LoVo (cell line): ENCODE measurements at places on chromosomes 5 and 9.

DNA sequence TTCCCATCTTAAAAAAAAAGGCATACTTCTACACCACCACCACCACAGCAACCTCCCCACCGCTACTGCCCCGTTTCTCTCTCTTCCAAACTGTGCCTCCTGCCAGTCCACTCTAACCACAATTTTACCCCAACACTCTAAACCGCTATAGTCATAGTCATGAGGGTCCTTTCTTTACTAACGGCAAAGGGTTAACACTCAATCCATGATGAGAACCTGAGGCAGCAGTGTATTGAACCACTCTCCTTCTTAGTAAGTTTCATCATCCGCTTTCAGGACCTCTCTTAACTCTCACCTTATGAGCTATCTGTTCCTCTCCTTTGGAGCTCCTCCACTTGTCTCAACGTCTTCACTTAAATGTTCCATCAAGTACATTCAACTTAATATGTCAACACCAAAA lies 34.0 kb downstream of the IDNK start:
- no peak for DNase-seq

GRCh38 chr5:113493446-113493845 lies 5.2 kb upstream of the MCC start:
- no peak for DNase-seq

DNA sequence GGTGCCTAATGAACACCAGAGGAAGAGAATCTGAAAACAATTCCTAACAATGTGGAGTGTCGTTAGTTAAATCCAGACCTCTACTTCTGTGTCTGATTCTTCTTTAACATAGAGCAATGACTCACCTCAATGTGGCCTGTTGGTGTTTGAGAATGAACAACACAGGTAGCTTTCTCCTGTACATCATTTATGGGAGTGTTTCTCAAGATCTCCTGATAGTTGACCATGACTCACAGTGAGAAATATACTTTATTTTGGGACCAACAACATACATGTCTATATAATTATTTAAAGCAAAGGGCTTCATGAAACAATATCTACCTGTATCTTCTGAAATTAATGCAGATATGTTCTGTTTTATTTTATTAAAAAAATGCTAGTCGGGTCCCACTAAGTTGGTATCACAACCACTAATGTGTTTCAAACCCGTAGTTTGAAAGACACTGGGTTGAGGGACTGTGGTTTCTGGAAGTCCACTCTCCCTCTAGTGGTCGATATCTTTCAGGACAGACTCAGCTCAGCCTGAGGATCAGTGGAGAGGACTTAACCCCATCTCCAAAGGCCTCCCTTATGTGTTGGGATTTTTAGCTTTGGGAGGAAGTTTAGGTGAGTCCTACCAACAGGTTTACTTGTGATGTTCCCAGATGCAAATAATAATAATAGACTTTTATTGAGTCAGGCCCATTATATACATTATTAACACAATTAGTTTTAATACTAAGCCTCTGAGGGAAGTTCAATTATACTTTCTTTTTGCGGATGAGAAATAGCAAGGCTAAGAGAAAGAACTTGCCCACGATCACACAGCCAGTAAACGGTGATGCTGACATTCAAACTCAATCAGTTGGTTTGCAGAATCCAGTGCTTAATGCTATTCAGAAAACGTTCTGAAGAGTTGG lies 70.0 kb upstream of the KLF9 start:
- peak; percentile 63 for DNase-seq

DNA sequence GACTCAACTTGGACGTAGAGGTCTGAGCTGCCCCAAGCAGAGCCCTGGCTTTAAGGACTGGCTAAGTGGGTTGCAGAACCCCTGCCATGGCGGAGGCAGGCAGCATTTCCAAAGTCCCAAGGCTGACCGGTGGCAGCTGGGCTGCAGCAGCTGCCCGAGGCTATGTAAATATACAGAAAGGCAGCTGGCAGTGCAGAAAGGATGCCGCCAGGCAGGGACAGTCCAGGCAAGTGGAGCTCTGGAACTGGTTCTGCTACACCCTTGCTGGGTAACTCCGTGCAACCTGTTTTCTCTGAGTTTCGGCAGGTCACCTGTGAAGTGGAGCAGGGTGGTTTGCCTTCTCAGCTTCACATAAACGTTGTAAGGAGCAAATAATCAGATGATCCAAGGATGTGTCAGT lies 46.0 kb downstream of the SHB start:
- no peak for DNase-seq

GRCh38 chr9:76630916-76631315 lies 133.3 kb upstream of the PCA3 start:
- DNase-seq = no peak

- no peak for DNase-seq
Observed at GRCh38 chr5:160629003-160629402, 207.3 kb downstream of the PTTG1 start.

GRCh38 chr5:122816756-122817155 lies 28.7 kb upstream of the SNX24 start:
- DNase-seq = no peak

GRCh38 chr5:33212900-33213299 lies 227.9 kb upstream of the TARS1 start:
- no peak for DNase-seq

- no peak for DNase-seq
Observed at GRCh38 chr9:14515571-14516198, 177.5 kb downstream of the ZDHHC21 start.

- DNase-seq = peak; percentile 33
Observed at GRCh38 chr5:91848453-91848852, 465.3 kb upstream of the ARRDC3 start.

GRCh38 chr9:127955294-127956015 lies 17.8 kb upstream of the DPM2 start:
- DNase-seq = peak; percentile 95

- DNase-seq = no peak
Observed at GRCh38 chr5:131786900-131787692, 9.7 kb downstream of the FNIP1 start.

DNA sequence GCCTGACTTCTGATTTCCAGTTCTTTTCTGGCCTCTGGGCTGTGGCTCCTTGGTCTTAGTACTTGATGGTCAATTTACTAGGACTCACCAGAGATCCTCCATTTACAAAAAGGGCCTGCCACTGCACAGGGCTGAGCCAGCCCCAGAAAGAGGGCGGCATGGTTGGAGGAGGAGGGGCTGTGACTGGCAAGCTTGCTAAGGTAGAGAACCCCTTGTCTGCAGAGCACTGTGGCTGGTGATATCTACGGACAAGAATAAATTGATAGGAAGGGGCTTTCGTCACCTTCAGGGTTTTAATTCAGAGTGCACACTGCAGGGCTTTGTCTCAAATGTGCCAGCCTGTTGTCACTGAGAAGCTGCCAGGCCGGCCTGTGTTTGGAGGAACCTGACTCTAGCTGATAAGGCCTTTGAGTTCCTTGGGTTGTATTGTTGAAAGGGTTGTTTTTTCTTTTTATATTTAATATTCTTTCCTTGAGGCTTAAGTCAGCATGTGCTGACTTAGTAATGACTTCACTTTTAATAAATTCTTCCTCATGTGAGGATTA lies 15.1 kb downstream of the SLC22A5 start:
- no peak for DNase-seq

- DNase-seq = peak; percentile 32
Observed at GRCh38 chr9:100324594-100325200, 28.0 kb downstream of the TEX10 start.

DNA sequence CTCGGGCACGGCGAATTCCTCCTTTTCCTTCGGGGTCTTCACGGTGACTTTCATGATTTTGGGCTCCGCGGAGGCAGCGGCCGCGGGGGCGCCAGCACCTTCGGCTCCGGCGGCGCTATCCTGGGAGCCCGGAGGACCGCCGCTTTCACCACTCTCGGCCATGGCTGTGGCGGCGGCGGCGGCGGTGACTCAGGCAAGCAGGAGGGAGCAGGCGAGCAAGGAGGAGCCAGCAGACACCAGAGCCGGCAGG lies 315 bp downstream of the UBQLN1 start:
- no peak for DNase-seq

GRCh38 chr5:125575891-125576505 lies 829.6 kb upstream of the ZNF608 start:
- DNase-seq = no peak

DNA sequence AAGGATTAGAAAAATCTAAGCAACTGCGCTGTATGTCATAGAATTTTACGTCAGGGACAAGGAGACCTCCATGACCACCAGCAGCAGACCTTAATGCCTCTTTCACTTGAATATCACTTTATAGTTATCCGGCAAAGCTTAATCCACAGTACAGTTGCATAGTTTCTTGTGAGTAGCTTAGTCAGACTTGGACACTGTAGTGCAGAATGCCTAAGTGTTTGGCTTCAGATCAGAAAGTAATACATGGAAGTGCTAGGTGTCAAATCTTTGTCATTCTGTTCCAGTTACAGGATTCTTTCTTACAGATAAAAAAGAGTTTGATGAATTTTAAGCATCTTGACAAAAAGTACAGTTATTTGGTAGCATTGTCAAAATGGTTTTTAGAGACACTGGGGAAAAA lies 239.9 kb upstream of the PAPPA start:
- DNase-seq = no peak

GRCh38 chr9:111766066-111766465 lies 28.7 kb downstream of the SHOC1 start:
- no peak for DNase-seq

GRCh38 chr5:87705876-87706275 lies 293.1 kb upstream of the CCNH start:
- no peak for DNase-seq

DNA sequence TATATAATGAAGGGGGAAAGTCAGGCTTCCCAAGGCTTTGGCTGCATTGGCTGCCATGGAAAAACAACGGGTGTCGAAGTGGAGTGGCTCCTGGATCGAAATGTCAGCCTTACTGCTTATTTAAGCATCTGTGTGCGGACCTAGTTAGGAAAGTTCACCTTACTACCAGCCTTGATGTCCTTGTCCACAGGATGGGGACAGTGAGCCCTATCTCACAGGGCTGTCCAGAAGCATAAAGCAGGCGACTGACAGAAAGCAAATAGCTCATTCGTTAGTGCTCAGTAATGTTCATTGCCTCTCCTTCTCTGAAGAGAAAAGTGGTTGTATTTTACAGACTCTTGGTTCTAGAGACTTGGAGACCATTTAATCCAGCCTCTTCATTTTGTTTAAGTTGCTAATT lies 81.5 kb upstream of the NIPAL4 start:
- DNase-seq = no peak

DNA sequence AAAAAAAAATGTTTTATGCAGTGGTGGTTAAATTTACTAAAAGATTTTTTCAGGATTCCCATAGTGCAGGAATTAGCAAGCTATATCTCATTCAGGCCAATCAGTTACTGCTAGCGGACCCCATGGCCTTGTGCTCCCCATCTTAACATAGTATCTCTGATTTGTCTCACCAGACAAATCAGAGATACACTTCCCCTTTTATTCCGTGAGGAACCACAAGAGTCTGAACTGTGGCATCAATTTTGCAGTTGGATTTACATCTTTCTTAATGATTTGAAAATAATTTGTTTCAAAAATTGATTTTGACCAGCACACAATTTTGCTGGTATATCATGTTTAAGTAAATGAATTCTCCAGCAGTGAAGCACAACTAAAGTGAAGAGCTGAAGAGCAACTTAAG lies 17.9 kb downstream of the ITGA1 start:
- DNase-seq = no peak

DNA sequence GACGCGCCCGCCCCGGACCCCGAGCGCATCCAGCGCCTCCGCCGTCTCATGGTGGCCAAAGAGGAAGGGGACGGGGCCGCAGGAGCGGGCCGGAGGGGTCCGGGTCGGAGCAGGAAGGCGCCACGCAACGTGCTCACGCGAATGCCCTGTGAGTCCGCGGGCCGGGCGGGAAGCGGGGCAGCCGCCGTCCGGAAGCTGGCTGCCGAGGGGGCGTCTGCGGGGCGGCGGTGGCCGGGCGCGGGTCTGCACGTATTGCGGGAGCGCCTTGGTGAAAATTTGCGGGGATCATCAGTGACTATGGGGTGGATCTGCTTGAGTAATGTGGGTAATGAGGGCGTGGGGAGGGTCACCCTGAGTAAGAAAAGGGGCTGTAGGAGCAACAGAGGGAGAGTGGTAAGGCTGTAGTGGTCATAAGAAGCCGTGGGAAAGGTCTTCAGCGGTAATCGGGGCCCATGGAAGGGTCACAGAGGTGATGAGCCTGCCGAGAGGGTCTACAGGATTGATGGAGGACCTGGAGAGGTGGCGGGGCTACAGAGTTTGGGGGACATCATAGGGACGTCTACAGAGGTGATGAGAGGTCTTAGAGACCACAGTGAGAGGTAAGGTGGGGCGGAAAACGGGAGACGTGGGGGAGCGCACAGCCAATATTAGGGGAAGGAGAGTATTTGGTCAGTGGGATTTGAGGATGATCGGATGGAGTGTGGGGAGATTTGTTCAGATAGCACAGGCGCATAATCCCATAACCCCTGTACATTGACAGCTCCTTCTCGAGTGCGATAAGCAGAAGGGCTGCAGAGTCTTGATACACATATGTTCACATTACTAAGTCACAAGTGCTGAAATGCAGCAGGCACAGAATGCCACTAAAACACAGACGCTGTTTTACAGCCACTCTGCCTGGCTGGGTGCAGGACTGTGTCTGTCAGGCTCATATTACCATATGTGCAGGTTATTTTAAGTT lies 819 bp downstream of the LSM11 start:
- no peak for DNase-seq

DNA sequence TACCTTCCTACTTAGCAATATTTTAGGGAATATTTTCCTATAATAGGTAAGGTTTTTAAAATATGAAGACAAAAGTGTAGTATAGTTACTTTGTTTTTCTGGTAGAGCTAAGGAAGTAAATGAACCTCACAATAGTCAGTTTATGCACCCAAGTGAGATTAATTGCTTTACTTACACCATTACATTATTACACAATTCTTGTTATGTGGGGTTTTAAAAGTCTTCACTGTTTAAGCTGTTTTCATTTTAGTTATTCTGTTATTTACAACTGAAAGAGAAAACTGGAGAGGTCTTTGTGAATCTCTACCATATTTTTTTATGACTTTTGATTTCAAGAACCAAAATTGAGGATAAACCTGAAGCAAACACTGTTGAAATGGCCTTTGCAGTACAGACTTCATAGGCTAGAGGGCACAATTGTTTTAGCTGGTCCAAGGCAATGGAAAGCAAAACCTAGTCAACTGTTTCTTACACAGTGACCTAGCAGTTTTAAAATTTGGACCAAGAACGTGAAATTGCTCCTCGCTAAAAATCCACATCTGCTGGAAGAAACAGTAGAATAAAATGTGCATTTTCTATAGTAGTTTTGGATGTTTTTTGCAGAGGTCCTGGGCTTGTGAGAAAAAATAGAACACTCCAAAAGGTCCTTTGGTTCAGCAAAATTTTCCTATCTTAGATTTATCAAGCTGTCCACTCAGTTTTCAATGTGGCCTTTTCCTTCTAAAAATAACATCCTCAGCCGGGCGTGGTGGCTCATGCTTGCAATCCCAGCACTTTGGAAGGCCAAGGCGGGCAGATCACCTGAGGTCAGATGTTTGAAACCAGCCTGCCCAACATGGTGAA lies 66.4 kb upstream of the FER start:
- DNase-seq = peak; percentile 73

GRCh38 chr9:126069400-126069955 lies 257.2 kb upstream of the MVB12B start:
- no peak for DNase-seq

GRCh38 chr5:101728933-101729332 lies 567.2 kb downstream of the SLCO4C1 start:
- DNase-seq = peak; percentile 11

- no peak for DNase-seq
Observed at GRCh38 chr5:32538031-32538547, 47.3 kb upstream of the SUB1 start.

- no peak for DNase-seq
Observed at GRCh38 chr9:131092548-131093440, 3.5 kb upstream of the AIF1L start.

- no peak for DNase-seq
Observed at GRCh38 chr9:127114606-127115005, 7.8 kb downstream of the ANGPTL2 start.

GRCh38 chr5:103360475-103360874 lies 101.9 kb downstream of the MACIR start:
- no peak for DNase-seq
